Hematopoietic multipotent progenitor cell treated with erythropoietin and hydrocortisone succinate and interleukin-3 and kit ligand, for 8 days (in vitro differentiated cells): ENCODE measurements at places on chromosomes 11 and 22.

DNA sequence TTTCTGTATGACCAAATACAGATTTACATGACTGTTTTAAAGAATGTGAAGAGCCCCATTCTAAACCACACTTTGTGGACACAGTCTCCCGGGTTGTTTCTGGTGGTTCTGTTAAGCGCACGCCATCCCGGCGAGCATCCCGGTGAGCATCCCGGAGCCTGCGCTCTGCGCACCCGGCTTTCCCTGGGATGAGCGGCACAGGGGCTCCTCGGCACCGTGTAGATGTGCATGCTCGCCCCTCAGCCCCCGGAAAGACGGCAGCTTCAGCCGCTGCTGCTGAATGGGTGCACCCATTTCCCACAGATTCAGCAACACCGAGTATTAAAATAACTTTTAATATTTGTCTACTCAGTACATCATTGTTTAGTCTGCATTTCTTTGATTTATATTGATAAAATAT lies 36.0 kb downstream of the GLB1L2 start:
- no peak for DNase-seq

DNA sequence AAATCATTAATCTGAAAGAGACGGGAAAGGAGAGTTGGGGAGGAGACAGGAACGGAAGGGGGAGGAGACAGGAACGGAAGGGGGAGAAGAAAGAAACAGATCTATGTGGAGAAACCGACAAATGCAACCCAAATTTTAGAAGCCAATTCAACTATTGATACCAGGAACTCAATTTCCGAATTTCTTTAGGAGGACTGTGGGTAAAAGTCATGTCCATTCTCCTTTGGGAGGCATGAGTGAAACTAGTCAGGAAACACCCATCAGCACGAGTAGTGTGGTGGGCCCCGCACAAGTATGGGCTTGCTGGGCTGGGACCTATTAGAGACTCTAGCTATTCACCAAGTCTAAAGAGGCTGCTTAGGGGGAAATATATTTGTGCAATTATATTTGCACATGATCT lies 18.1 kb downstream of the ANO3 start:
- no peak for DNase-seq

GRCh38 chr22:42202669-42203068 lies 67.8 kb downstream of the TCF20 start:
- DNase-seq: peak; percentile 39

GRCh38 chr11:27699242-27699925 lies 871 bp downstream of the BDNF start:
- DNase-seq: no peak

- no peak for DNase-seq
These were observed 23.1 kb upstream of the CD82 start for GRCh38 chr11:44542372-44542771.

- DNase-seq: no peak
These were observed 6.6 kb upstream of the FIBIN start for GRCh38 chr11:26987272-26987671.

DNA sequence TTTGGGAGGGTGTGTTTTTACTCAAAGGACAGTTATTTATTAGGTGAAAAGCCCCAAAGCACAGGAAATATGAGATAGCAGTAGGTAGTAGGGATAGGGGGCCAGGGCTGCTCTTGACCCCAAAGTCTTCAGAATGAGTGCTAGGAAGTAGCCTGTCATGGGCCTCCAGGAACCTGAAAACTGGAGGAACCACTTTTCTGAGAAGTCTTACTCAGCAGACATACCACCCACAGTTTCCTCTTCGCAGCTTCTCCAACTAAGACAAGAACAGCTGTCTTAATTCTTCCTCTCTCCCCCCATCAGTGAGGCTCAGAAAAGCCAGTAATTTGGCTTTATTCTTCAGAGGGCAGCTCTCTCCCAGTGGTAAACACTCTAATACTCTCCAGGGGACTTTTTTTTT lies 84.0 kb upstream of the CTSC start:
- peak; percentile 47 for DNase-seq

GRCh38 chr22:16965560-16965959 lies 42.5 kb downstream of the GAB4 start:
- no peak for DNase-seq

DNA sequence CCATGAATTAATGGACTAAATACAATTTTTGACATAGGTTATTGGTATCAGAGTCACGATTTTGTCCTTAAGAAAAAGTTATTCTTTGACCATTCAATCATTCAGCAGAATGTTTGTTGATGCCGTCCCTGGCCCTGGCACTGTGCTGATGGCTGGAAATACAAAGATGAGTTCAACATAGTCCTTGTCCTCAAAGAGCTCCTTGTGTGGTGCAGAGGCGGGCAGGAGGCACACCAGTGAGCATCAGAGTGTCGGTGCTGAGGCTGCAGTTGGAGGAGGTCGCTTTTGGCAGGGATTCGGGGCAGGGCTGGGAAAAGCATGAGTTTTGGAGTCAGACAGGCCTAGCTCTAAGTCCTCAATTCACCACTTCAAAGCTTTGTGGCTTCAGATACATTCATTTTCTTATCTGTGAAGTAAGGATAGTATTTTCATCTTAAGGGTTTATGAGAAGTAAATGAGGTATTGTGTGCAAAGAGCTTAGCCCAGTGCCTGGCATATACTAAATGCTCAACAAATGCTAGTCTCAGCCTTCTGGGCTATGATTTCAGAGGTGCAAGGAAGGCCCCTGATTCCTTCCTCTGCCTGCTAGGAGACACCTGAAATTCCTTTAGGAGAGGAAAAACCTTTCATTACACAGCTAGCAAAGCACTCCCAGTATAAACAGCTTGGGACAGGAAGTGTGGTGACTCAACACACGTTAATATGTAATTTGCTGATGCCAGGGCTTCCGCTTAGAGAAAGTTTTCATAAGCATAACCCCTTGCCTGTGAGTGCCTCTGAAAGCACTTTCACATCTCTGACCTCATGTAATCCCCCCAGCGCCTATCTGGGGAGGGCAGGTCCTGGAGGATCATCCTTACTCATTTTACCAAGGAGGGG lies 113.8 kb downstream of the NECTIN1 start:
- no peak for DNase-seq

- DNase-seq: peak; percentile 83
These were observed 8.1 kb downstream of the MALAT1 start for GRCh38 chr11:65506772-65507505.

- peak; percentile 55 for DNase-seq
These were observed 2.0 kb downstream of the KCNJ11 start for GRCh38 chr11:17386331-17387084.

DNA sequence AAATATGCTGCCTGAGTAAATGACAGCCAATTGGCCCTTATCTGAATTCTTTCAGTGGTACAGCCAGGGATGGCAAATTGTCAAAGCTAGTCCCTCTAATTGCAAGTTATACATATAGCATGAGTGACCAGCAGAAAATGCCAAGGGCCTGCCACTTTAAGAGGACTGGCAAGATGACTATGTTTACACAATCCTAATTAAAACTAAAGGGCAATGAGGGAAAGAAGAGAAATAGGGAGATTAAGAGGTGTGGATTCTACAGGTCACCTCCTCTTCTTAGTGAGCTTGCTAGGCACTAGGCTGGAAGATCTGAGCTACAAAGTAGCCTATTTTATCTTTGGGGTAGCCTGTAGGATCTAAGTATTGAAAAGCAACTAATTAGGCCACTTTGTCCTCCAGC lies 13.5 kb downstream of the NUMA1 start:
- no peak for DNase-seq

- peak; percentile 76 for DNase-seq
These were observed 700 bp upstream of the DEPDC5 start for GRCh38 chr22:31753005-31753633.

- peak; percentile 21 for DNase-seq
These were observed 570 bp upstream of the TPCN2 start for GRCh38 chr11:69048031-69048693.

GRCh38 chr22:44210722-44211121 lies 30.0 kb downstream of the PARVG start:
- DNase-seq: no peak

GRCh38 chr11:113334183-113334582 lies 19.8 kb downstream of the TTC12 start:
- no peak for DNase-seq

- DNase-seq: no peak
These were observed 23.4 kb upstream of the GRAMD4 start for GRCh38 chr22:46596819-46597218.

DNA sequence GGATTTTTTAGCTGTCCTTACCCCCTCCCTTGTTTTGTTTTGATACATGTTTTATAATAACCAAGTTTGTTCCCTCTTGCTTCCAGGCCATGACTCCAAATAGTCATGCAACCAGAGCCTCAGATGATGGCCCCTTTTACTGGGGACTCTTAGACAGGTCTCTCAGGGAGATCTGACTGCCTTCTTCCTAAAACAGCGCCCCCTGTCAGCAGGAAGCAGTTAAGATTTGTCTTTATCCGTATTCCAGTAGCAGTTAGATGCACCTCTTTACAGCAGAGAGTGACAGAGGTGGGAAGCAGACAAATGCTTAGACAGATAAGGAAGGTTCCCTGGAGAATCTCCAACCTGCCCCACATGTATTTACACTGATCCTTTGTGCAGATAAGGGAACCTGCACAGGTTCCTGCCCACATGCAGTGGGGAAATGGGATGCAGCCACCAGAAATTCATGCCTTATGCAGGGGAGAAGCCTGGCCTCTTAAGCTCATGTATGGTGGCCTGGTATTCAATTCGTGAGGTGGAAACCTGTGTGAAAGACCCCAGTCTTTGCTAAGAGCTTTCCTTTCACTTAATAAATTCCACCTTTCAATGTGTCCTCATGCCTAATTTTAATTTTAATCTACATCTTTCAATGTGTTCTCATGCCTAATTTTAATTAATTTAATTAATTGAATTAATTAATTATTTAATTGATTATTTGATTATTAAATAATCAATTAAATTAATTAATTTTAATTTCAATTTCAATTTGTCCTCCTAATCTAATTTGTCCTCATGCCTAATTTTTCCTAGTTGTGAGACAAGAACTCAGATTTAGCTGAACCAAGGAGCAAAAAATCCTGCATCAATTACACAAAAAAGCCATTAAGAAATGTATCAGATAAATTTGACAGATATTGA lies 11.5 kb upstream of the GLYAT start:
- DNase-seq: peak; percentile 10

GRCh38 chr11:45021692-45022141 lies 71.0 kb upstream of the TP53I11 start:
- DNase-seq: no peak

- no peak for DNase-seq
These were observed 89.6 kb downstream of the ZNF280B start for GRCh38 chr22:22418957-22419356.
